ENCODE measurements at places on chromosomes 7 and 10.
A peak's percentile ranks its signal among the peaks of the same experiment; 100 is the strongest.

GRCh38 chr10:133258818-133259601 lies 17.7 kb downstream of the ADAM8 start:
- DNase-seq: peak; percentile 100

DNA sequence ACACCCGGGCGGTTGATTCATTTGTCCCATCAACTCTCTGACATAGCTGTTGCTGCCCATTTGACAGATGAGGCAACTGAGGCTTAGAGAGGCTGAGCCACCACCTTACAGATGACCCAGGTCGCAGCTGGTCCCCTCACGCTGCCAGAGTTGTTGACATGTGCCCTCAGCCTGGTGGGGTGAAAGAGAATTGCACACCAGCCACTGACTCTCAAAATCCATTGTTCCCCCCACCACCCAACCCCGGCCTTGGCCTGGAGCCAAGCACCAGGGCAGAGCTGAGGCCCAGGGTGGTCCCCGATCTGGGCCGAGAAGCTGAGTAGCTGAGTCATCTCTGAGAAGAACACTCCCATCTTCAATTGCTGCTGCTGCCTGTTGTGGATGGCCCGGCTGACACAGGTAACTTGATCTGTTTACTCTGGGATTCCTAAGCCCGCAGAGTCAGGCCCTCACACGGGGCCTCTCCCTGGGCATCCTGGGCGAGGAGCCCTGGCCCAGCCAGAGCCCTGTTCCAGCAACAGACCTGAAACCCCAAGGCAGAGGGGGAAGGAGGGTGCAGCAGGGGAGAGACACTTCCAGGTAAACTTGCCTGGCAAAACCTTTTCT lies 27.5 kb downstream of the PVRIG start:
- DNase-seq: no peak

GRCh38 chr7:108222236-108222892 lies 92.2 kb upstream of the LAMB4 start:
- no peak for DNase-seq

DNA sequence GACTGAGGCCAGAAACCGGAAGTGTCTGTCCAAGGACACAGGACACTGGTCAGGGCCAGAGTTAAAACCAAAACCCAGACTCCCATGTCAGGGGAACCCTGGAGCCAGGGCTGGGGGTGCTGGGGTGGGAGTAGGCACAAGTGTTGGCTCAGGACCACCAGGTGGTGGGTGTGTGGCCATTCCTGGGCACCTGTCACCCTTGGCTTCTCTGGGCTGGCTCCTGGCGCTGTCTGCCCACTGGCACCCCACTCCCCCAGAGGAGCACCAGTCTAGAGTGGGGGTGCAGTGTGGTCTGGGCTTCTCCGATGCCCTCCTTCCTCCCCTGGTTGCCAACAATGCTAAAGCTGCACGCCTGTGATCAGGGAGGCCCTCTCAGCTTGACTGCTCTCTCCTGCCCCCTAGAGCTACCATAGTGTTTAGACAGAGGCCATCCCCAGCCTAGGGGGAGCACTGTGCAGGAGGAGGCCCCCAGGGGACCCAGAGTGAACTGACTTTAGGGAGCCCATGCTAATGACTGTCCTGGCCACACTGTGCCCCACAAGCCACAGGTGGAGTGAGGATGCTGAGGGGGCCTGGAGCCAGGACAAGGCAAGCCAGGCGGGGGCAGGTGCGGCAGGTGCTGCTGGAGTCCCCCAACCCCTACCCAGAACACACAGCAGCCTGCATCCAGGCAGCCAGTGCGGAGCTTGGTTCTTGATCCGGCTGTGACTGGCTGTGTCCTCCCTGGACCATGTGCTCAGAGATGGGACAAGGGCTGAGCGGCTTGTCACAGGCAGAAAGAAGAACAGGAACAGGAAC lies 11.0 kb downstream of the RASGEF1A start:
- DNase-seq: peak; percentile 51

- no peak for DNase-seq
Observed at GRCh38 chr7:19094138-19094537, 23.3 kb downstream of the TWIST1 start.

- no peak for DNase-seq
Observed at GRCh38 chr7:8040768-8041369, 72.3 kb downstream of the GLCCI1 start.

DNA sequence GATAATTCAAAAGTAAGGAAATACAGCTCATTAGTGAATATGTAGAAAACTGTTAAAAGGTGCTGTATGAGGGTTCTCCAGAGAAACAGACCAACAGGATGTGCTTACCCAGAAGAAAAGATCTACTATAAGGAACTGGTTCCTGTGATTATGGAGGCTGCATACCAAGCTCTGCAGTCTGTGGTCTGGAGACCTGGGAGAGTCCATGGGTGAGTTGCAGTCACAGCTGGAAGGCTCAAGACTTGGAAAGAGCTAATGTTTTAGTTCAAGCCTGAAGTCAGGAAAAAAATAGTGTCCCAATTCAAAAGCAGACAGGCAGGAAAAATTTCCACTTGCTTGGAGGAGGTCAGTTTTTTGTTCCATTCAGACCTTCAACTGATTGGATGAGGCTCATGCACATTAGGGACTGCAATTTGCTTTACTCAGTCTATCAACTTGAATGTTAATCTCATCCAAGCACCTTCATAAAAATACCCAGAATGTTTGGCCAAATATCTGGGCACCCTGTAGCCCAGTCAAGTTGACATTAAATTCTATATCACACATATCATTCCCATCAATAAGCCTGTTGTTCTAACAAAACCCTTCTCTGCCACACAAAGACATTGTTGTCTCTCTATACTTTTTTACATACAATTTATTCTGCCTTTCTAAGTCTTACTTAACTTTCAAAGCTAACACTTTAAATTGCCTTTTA lies 197.9 kb upstream of the KLF6 start:
- DNase-seq: no peak

- no peak for DNase-seq
Observed at GRCh38 chr10:92142512-92142911, 148.4 kb downstream of the CPEB3 start.

- DNase-seq: no peak
Observed at GRCh38 chr10:35133586-35133985, 6.9 kb downstream of the CREM start.

DNA sequence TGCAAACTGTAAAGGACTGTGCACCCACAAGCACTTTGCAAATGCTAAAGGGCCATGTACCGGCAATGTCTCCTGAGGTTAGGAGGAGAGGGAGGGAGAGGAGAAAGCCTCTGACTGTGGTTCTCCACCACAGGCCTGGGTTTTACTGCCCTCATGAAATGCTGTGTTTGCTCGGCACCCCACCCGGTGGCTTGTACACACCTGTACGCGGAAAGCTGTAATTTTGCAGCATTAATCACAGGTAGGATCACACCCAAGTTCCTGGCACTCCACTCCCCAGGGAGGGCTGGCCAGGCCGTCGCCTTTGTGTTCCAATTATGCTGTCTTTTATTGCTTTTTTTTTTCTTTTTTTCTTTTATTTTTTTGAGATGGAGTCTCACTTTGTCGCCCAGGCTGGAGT lies 78.5 kb upstream of the MYL10 start:
- no peak for DNase-seq

- DNase-seq: no peak
Observed at GRCh38 chr10:348456-348855, 213.2 kb downstream of the ZMYND11 start.

- no peak for DNase-seq
Observed at GRCh38 chr10:131739206-131739605, 161.6 kb upstream of the PPP2R2D start.

DNA sequence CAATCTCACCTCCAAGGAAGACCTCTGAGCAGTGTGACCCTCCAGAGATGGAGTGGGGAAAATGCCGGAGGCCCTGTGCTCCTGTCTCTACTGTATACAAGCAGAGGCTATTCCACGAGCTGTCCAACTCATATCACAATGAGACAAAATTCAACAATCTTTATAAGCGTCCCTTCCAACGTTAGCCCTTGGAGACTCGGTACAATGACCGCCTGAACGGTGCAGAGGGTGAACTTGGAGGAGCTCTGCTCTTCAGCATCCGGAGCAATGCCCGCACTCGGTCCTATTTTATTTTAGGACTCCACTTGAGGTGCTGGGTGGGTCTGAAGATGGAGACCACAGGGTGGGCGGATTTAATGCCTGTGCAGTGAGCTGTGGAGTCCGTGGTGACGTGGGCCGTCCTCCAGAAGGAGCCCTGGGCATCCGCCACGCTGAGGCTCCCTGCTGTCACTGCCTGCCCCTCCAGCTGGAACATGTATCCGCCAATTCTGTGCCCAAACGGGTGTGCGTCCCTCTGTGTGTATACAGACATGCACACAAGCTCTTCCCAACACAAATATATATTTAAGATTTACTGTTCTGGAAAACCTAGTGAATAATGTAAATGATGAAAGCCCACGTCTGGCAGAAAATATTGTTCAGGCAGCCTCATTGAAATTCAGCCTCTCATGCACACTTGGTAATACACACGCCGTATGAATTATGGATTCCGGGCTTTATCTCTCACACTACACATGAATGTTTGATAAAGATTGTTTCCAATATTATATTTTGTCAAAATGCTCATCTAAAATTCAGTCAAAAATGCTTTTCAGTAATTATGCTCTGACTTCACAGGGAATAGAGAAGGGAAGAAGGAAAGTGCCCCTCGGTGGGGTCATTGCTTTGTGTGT lies 239.9 kb upstream of the ZMIZ1 start:
- no peak for DNase-seq

GRCh38 chr7:94250124-94250523 lies 144.6 kb upstream of the COL1A2 start:
- DNase-seq: no peak

DNA sequence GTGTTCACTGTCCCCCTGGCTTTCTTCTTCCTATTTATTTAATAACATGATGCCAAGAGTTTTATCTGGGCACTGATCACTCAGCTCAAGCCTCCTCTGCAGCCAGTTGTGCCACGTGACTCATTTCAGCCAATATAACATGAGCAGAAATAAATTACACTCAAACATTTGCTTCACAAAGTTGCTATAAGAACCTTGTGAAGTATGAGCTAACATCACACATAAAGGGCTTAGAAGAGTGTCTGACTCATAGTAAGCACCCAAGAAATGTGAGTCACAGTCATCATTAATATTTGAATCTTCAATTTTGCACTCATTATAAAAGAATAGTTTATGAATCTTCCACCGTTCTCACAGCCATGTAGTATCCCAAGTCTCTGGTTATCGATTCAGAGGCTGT lies 414.6 kb upstream of the NPVF start:
- DNase-seq: peak; percentile 3

- DNase-seq: no peak
Observed at GRCh38 chr7:104971290-104972071, 42.5 kb upstream of the KMT2E start.

DNA sequence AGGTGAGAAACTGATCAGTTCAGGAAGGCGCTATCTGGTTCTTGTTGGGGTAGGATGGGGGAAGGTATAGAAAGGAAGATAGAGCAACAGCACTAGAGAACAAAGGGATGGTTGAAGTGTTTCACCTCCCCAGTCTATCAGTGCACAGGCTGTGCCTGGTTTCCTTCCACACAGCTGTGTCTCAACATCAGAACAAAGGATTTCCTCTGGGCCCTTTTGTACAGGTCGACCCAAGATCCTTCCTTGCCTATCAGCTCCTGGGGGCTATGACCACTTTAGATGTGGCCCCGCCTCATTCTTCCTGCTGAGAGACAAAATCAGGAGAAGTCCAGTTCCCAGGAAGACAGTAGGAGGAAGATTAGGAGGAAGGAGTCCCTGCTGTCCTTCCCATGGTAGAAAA lies 65.6 kb downstream of the NAMPT start:
- DNase-seq: no peak

- no peak for DNase-seq
Observed at GRCh38 chr7:71601851-71602250, 469.9 kb downstream of the GALNT17 start.

DNA sequence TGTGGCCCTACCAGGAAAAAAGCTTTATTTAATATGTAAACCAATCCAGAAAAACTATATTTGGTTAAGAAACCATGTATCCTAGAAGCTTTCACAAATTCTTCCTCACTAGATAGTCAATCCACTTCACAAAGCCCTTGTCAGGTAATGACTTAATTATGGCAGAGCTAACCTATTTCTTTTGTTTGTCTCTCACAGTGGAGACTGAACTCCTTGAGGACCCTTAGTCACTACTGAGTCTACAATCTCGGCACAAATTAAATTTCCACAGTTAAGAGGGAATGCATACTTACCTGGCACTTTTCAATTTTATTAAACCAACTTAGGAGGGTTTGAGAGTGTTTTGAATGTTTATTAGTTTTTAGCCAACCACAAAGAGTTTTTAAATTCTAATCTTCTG lies 23.0 kb downstream of the WAPL start:
- no peak for DNase-seq

GRCh38 chr10:119319161-119319919 lies 112.0 kb downstream of the GRK5 start:
- no peak for DNase-seq
